Right renal cortex interstitium (tissue), 3 donors: ENCODE measurements at places on chromosomes 5 and 9. TPM values are rescaled to one million over a fixed set of nuclear protein-coding genes. Genes with fewer than 3 reads are reported as not detected.

- DNase-seq, result no peak
Observed at GRCh38 chr5:123518111-123518510, 6.1 kb downstream of the CSNK1G3 start.

DNA sequence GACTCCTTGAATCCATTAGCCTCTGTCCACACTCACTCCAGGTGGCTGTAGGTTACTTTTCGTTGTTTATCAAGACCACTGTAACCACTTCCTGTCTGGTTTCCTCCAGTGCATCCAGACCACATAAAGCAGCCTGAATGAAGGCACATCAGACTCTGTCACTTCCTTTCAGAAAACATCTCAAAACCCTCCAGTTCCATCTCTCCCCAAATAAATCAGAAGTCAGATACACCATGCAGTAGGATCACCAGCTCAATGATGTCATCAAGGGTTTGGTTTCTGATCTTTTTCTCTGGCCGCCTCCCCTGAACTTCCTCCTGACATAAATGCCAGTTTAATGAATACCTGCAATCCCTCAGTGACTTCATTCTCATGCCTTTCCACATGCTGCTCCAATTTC is 161.2 kb downstream of the ZNF462 start:
- no peak for DNase-seq

Gene FCN2
- polyA plus RNA-seq, result 0.47 TPM

Gene WNK2
- polyA plus RNA-seq, result 14.5 TPM

Gene CHSY3
- 5.4 TPM for polyA plus RNA-seq

Gene LHX3
- not detected for polyA plus RNA-seq

Gene PCDH1
- 27.6 TPM for polyA plus RNA-seq

DNA sequence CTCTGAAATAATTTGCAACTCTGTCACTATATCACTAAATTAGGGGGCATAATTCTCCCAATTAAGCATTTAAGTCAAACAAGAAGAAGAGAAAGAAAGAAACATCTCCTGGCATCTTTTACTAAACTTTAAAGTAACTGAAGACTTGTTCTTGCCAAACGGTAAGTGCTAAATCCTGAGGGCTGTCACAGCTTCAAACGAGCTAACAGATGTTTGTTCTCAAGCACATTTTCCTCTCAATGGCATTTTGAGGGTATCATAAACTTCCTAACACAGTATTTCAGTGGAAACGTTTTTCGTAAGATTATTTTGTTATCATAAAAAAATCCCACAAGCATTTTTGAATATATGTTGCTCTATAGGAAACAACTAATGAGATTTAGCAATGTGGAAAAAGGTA is 169.5 kb upstream of the TAS2R1 start:
- peak; percentile 53 for DNase-seq

GRCh38 chr5:132444061-132444460 is 46.5 kb downstream of the IRF1 start:
- no peak for DNase-seq

Gene TSLP
- polyA plus RNA-seq, result 0.50 TPM

Gene EXOSC2
- 41.5 TPM for polyA plus RNA-seq
